ENCODE measurements at places on chromosomes 6 and 20.

- no peak for DNase-seq
These were observed 100.1 kb downstream of the TNFRSF21 start for GRCh38 chr6:47209632-47210031.

- no peak for DNase-seq
These were observed 14.2 kb upstream of the PREX1 start for GRCh38 chr20:48841875-48842529.

GRCh38 chr6:16705081-16705993 is 55.9 kb downstream of the ATXN1 start:
- DNase-seq = no peak

GRCh38 chr6:1004885-1005630 is 306.8 kb upstream of the FOXQ1 start:
- DNase-seq = no peak

- no peak for DNase-seq
These were observed 5.6 kb upstream of the UQCC2 start for GRCh38 chr6:33716890-33717632.

- DNase-seq = no peak
These were observed 12.9 kb downstream of the ITCH start for GRCh38 chr20:34375977-34376430.

DNA sequence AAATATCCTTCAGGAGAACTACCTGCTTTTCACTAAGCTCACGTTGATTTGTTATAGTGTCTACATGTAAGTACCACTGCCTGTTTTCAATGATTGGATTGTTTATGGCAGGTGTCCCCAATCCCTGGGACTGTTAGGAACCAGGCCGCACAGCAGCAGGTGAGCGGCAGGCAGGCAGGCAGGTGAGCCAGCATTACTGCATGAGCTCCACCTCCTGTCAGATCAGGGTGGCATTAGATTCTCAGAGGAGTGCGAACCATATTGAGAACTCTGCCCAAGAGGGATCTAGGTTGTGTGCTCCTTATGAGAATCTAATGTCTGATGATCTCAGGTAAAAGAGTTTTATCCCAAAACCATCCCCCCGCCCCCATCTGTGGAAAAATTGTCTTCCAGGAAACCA is 303.3 kb downstream of the EYA4 start:
- DNase-seq = no peak

DNA sequence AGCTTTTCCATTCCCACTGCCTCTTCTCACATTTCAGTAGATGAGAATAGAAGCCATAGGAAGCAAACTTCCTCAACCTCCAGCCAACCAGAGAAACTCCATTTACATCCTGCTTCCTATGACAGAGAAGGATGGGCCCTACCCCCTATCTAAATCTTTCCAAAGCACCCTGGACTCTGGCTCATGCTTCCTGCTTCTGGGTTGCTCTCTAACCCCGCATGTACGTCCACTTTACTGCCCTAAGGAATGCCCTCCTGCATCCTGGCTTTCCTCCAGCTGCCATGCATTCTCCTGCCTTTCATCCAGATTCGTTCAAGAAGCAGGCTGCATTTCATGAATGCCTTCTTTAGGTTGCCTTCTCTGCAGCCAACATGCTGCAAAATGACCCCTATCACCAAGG is 91.9 kb downstream of the FAM217A start:
- DNase-seq = no peak

DNA sequence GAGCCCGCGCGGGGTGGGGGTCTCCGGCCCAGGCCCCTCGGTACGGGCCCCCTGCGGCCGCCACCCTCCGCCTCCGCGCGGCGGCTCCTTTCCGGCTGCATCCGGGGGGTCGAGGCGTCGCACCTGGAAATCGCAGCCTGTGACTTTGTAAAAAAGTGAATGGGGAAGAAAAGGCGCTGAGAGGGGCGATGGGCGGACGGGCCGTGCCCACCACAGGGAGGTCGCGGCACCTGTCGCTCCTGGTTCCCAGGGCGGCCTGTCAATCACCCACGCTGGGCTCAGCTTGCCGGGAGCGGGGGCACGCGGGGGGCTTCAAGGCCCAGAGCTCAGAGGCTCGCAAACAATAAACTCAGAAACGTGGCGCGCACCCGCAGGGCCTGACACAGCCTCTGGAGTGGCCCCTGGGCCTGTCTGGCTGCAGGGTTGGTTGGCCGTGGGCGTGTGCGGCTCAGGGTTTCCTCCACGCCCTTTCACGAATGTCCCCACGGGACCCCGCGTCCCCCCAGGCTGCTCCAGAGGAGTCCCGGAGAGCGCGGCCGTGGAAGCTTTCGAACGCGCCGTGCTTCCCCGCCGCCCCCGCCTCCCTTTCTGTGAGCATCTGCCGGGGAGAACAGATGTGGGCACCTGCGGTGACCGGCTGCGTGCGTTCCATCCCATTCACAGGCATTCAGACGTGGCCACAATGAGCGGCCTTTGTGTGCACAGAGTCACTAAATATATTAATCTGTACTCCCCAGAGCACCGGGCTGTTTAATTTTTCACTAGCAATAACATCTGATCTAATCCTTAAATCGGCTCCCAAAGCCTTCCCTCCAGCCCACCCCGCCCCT is 6.1 kb upstream of the DLL1 start:
- no peak for DNase-seq

DNA sequence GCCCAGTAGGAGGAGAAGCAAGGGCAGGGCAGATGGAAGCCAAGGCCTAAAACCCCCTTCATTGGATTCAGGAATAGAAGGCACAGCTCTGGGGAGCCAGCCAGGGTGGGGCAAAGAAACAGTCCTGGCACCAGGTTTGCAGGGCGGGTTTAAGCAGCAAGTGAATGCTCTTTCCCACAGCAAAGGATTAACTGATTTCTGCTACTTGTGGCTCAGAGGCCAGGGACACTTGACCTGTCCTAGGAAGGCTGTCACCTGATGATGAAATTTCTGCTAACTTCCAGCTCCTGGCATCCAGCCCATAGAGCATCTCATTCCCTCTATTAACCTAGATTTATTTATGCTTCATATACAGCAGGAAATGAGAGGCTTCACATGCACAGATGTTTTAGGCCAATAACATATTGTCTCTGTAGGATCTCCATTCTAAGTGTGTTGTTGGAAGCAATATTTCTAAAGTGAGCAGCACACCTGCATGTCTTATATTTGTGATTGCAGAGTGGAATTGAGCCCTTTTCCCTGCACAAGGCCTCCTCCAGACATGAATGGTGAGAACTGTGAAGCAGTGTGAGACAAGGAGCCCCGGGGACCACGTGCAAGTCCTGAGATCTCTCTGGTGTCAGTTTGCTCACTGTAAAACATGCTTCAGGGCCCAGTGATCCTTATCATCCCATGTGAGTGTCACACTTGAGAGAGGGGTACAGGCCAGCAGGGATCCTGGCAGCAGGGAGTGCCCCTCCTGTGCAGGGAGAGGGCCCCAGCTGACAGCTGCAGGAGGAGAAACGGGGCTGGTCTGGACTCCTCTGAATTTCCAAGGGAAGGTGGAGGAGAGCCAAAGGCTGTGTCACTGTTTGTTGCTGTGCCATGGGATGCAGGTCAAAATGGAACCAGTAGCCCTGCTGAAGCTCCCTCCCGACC is 41.1 kb upstream of the CST5 start:
- no peak for DNase-seq

DNA sequence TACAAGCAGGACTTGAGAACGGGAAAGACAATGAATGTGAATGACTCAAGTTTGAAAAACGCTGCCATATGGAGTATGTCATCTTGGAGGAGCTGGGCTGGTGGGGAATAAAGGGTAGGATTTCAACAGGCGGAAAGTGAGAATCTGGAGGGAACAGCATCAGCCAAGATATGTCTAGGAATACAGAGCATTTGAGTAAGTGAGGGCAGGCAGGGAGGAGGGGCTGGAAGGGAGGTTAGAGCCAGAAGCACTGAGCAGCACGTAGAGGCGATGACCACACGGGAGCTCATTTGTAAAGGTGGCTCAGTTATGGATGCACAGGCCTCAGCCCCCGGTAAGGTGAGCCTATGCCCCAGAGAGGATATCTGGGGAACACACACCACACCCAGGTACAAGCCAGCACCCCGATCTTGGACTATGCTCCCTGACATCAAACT is 115.1 kb downstream of the ZMYND8 start:
- no peak for DNase-seq

DNA sequence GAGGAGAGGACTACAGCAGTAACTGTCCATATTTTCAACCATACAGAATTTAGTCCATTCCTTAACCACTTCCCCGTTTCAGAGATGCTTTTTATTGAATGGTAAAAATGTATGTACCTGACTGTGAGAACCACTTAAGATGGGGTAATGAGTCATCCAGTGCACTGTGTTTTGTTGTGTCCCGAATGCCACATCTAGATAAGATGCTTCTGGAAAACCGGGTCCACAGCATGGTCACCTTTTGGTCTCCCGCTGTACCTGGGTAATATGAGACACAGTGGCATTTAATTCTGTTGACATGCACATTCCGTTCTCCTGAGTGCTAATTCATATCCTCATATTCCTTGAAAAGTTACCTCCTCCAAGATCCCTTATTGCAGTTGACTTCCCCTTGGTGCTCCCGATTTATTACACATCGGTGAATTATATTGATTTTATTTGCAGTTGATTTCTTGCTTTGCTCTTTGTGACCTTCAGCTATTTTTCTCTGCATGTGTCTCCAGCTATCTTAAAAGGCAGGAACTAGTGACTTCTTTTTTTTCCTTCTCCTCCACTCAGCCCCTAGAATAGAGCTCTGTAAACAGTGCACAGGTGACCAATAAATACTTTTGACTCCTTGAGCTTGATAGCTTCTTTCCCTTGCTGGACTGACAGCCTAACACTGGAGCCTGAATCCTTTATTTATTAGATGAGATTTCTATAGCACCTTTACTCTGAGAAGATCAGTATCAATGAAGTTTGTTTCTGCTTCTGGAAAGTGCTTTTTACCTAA is 314.6 kb downstream of the ZFAND3 start:
- no peak for DNase-seq

- no peak for DNase-seq
These were observed 936.7 kb upstream of the CITED2 start for GRCh38 chr6:140311146-140311545.

DNA sequence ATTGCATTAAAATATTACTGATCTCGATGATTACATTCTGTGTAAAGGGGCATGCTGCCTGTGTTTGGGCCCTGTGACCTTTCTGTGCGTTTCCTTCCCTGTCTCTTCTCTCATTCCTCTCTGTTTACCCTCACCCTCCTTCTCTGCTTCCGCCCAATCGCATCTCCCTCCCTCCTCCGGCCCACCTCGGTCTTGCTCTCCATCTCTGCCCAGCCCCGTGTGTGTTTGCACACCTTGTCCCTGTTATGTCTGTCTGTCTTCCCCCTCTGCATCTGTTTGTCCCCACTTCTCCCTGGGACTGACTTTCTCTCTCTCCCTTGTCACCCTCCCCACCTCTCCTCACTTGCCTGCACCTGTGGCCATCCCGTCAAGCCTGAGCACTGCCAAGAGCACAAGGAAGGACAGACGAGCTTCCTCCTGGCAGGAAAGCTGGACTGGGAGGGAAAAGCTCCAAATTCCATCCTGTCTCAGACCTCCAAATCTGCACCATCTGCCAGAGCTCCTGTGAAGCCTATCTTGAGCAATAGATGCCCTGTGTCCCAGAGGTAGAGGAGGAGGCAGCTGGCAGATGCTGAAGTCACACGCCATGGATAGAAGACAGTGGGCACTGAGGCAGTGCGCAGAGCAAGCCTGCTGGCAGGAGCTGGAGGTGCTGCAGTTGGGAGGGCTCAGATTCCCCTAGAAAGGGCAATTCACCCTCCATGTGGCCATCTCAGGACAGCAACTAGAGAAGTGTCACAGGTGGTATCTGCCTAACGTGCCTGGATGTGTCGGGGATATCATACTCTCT is 172.3 kb downstream of the PTPRT start:
- DNase-seq = no peak

DNA sequence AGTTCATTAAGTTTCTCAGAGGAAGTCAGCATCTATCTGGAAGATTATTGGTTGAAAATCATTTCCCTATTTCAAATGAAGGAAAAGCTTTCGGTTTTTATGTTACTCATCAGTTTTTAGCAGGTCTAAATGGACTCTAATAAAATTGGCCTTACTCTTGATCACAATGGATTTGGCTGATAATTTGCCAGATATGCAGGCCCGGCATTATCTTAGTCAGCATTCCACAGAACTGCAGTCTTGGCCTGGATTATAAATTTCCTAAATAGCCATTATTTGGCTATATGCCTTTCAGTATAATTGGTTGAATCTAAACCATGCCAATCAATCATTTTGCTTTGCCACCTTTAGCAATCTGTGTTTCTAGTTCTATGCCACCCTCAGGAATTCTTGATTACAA is 91.7 kb upstream of the KCNQ5 start:
- DNase-seq = no peak

- DNase-seq = no peak
These were observed 511.1 kb upstream of the MAP3K7 start for GRCh38 chr6:91098006-91098405.

DNA sequence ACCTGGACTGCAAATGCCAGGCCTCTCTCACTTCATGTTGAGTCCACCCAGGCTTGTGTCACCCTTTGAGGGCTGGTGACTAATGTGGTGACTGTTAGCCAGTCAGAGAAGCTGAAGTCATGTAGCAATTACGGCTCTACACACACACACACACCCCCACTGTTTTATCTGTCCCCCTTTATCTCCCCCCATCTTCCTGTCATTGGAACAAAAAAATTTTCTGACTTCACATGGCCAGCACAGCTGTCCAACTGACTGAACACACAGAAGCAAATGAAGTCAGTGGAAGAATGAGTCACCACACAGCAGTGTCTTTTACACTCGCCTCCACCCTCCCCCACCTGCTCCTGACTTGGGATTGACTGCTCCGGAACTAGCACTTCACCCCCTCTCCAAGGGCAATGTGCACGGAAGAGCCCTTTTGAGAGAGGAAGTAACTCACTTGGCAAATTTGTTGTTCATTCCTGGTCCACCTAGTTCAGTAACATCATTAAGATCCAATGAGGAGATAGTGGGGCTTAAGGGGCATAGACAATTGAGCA is 198.0 kb downstream of the RNF144B start:
- DNase-seq = no peak

DNA sequence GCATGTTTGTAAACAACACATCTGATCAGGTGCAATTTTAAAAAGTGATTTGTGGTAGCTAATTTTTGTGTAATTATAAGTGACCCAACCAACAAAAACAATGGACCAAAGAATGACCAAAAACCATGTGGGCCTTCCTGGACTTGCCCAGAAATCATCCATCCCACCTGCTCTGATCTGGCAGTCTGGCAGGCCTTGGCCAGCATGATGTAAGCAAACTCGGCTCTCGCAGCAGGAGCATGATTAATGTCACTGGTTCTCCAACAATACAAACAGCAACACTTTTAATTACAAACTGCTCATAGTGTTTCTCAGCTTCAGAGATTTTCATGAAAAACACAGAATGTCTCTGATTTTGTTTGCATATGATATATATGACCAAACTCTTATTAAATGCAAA is 16.1 kb downstream of the TP53INP2 start:
- DNase-seq = no peak

GRCh38 chr6:150068720-150069648 is at the start of gene ULBP3:
Gene ULBP3, minus strand, starts transcription at chr6:150069121. Its CDS starts 55 bp downstream, at chr6:150069066.
- peak; percentile 57 for DNase-seq
